Activated effector memory CD4-positive, alpha-beta T cell treated with Interleukin-2 at 50 U/mL for 16 hours (primary cell): ENCODE measurements at places on chromosomes 11 and 22.

DNA sequence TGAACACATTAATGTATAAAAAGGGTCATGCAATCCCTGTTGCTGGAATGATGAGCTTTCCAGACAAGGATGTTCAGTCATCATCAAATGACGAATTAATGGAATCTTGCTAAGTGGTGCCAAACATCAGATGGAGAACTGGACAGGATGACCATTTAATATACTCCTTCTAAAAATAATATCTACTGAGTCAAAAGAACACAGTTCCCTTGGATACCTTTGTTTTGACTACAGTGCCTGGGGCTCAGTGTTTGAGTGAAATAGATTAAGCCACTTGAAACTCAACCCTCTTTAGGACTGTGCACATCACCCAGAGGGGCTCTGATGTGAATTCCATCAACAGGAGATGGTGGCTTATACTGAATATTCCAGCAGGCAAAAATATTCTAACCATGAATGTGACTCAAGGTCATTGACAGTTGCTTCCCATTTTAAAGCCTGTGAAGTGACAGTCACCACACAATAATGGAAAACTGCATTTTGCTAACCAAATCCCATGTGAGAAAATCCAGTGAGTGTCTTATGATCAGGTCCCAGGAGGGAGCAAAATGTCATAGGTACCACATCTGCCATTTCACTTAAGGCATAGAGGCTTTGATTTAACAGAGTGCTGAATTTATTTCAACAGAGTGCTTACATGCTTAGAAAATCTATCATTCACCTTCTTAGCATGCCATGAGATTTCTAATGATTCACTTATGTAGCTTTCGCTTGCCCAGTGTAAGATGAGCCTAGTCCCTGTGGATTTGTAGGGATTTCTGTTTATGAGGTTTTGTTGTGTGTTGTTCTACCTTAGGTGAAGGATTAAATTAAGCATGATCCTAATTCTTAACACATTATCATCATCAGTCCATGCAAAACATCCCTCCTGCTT is 41.3 kb upstream of the SLN start:
- no peak for DNase-seq

GRCh38 chr11:57638005-57638781 is 11.5 kb downstream of the YPEL4 start:
- DNase-seq, result no peak

- no peak for DNase-seq
These were observed 8.2 kb downstream of the ABCG4 start for GRCh38 chr11:119157063-119157462.

DNA sequence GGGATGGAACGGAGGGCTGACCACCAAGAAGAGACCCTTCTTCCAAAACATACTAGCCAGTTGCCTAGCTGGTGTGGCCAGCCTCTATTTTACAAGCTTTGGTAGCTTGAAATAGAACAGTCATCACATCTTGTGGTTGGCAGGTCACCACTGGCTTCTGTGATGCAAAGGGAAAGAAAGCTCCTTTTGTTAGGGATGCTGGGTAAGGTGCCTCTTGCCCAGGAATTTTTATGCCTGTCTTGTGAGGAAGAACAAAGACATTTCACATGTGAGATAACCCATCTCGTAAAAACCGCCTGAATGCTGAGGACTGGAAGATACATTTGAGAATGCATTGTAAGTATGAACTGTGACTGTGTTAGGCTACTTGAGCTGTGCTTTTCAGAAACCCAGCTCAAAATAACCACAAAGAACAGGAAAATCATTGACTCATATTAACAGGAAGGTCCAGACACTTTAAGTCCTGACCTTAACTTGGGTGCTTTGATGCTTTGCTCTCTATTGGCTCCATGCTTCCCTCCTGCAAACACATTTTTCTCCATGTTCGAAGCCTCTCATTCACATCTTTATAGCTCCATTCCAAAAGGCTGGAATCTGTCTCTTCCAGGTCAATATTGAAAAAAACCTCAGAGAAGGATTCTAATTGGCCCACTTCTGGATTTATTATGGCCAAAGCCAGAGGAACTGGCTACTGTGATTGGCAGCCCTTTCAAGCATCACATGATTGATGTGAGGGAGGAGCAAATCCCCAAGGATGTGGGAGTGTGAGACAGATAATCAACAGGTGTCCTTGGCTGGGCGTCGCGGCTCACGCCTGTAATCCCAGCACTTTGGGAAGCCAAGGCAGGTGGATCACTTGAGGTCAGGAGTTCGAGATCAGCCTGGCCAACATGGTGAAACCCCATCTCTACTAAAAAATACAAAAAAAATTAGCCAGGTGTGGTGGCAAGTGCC is 53.9 kb downstream of the MICAL2 start:
- no peak for DNase-seq

DNA sequence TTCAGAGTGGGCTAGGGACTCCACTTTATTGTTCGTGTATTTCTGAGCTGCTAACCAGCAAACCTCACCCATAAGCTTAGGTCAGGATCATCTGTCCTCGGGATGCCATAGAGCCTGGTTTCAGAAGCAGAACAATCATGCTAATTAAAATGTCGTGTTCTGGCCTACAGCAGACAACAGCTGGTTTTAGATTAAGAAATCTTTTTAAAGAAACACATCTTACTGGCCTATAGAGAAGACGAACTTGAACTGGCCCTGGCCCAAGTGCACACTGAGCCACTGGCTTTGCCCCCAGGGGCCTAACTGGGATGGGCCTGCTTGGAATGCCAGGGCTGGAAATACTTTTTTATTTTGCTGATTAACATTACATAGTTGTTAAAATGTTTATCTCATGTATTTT is 63.2 kb downstream of the ALX4 start:
- no peak for DNase-seq

GRCh38 chr11:40170078-40170477 is 1289.4 kb downstream of the LRRC4C start:
- no peak for DNase-seq

DNA sequence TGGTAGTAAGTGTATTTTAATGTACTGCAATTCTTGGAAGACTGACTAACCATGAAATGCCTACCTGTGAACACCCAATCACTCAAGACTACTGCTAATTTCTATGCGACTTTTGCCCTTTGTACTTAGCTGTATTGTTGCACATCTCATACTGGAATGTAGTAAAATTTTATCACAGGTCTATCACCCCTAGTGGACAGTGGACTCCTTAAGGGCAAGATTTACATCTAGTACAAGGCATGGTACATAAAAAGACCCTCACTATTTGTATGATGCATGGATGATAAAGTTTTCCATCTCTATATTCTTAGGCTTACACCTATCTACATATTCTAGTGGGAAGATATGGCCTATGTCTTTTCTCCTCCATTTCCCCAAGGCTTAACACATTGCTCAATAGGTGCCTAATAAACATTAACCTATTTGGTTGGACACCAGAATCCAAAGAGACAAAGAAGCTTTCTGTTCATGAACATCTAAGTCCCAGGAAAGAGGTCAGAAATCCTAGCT is 26.1 kb downstream of the SERGEF start:
- no peak for DNase-seq

DNA sequence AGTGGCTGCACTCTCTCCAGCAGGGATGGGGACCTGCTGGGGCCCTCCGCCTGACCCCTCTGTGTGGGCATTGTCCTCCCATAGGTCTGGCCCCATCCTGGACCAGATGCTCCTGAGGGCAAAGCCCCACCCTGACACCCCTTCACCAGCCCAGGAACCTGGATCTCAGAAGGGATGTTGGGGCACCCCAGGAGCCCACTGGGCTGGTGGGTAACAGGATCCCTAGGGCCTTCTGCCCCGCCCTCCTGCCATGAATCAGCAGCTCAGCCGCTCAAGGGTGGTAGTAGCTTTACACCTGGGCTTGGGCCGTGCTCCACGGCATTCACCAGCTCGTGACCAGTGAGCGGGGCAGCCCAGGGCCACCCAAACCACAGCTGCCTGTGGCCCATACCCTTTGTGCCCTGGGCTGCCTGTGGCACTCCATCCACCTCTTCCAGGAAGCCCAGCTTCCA is 1.0 kb upstream of the MAPK12 start:
- no peak for DNase-seq

DNA sequence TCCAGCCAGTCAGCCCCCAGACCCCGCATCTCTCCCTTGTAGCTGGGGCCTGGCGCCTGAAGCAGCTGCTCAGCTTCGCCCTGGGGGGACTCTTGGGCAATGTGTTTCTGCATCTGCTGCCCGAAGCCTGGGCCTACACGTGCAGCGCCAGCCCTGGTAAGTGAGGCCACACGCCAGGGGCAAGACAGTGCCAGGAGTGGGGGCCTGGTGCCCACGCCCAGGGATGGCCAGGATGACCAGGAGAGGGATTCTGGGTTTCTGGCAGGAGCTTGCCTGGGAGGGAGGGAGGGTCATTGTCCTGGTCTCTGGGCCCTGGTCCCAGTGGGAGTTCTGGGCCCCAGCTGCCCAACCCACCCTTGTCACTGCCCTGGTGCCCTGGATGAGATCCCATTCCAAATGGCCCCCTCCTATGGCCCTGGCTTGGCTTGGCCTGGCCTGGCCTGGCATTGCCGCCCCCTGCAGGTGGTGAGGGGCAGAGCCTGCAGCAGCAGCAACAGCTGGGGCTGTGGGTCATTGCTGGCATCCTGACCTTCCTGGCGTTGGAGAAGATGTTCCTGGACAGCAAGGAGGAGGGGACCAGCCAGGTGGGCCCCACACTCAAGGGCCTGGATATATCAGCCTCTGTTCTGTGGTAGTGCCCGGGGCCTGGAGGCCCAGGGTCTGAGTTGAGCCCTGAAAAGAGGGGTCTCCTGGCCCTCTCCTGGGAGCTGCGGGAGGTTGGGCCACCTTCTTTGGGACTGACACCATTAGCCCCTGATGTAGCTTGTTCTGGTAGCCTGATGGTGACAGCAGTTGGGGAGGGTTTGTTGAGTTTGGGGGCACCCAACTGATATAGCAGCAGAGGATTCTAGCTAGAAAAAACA is 3.7 kb downstream of the SLC39A13 start:
- DNase-seq, result peak; percentile 38

GRCh38 chr22:36562261-36562835 is 33.4 kb upstream of the EIF3D start:
- no peak for DNase-seq

GRCh38 chr11:10747733-10748132 is 3.3 kb upstream of the CTR9 start:
- DNase-seq, result no peak

GRCh38 chr11:59965424-59965823 is 1.6 kb downstream of the OOSP4A start:
- DNase-seq, result no peak

GRCh38 chr11:116984589-116984988 is 113.6 kb downstream of the SIK3 start:
- no peak for DNase-seq

GRCh38 chr22:48834404-48834803 is 993.3 kb downstream of the BRD1 start:
- no peak for DNase-seq

DNA sequence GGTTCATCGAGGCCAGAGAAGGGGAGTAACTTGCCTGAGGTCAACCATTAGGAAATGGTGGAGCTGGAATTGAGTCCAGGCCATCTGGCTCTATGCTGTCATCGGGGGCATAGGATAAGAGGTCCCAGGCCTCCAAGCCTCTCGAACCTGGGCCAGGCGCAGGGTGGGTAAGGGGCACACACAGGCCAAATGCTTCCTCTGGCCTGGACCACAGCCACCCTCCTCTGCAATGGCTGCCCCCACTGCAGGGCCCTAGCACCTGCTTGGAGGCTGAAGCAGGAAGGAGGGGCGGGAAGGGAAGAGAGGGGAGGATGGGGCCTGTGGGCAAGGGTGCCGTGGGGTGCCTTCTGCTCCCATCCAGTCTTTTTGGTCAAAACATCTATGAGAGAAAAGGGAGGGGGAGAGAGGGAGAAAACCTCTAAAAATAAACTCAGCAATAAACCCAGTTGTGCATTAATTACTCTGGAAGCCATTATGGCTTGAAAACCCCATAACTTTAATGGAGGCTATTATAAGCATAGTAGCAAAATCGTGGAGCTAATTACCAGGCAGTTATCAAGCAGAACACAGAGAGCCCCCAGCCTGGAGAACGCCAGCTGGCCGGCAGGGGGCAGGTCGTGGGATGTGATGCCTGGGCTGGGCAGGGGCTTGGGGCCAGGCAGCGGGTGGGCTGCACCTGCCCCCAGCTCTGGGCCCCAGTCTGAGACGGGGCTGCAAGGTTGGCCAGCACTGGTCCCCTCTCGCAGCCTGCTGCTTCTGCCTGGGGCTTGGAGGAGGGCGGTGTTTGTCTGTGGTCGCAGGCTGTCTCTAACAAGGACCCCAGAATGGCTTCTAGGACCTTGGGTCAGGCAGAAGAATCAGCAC is 21.1 kb downstream of the B3GAT1 start:
- no peak for DNase-seq

DNA sequence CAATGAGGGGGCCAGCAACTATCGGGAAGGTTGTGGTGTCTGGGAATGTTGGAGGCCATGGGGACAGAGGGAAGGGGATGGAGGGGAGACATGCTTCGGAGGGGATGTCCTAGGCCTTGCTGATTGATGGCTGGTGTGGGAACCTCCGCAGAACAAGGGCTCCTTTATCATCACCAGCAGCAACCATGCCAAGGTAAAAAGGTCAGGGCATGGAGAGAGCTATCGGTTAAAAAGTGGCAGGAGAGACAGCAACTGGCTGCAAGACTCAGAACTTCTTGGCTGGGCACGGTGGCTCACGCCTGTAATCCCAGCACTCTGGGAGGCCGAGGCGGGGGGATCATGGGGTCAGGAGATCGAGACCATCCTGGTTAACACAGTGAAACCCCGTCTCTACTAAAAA is 3.0 kb downstream of the GSTT4 start:
- no peak for DNase-seq

DNA sequence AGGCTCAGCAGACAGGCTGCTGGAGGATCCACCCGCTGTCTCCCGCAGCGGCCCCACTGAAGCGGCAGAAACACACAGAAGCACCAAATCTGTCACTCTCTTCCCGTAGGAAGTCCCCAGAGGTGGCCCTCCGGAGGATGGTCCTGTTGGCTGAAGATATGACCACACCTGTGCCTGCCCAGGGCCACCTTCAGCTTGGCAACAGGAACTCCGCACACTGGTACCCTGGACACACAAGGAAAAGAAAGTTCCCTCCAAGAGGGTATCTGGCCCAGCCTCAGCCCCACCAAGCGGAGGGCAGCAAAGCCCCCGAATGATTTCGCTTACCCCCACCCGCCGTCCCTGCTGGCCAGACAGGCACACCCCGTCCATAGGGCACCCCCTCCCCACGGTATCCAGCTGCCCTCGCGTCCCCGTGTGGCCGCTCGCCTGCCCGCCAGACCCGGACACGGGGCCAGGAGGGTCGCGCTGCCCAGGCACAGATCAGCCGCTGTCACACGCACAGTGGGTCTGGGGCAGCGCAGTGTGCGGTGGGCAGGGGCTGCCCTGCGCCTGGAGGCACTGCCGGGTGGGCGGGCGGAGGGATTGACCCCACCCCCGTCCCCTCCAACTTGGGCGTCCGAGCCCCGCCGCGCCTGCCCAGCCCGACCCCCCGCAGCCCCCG is 7.0 kb downstream of the RASSF7 start:
- DNase-seq, result no peak
